ENCODE measurements at places on chromosomes 2 and 18.

DNA sequence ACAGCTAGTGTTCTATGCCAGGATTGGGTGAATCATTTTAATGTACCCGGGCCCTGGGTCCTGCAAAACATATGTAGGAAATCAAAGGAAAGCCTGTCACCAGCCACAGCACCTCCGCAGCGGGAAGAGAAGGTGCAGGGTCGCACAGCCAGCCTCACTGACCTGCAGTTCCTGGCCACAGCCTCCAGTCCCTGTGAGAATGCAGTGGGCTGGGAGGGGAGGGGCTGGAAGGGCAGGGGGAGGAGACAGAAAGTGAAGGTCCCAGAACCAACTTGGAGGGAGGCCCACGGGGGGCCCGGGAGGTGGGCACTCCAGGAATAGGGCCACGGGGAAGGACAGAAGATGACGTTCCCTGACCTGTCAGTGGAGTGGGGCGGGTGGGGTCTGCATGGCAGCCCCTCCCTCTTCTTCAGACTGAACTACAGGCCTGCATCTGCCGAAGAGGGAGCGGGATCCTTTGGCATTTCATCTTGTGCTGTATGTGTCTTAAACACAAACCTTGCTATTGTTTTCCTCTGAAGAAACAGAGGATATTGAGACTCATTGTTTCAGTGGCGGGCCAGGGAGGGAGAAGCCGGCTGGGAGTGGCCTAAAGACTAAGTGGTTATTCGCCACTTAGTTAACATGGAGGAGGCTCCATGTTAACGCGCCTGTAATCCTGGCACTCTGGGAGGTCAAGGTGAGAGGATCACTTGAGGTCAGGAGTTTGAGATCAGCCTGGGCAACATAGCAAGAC lies 7.5 kb downstream of the MAL start:
- H3K27ac ChIP-seq, result no peak overlapping the region
- no peak for DNase-seq
- peaks cover 29% of the 10 kb centered on the region for H3K4me1 ChIP-seq
- H3K36me3 ChIP-seq, result no peaks in the 10 kb centered on the region
- H3K27me3 ChIP-seq, result peaks cover 17% of the 10 kb centered on the region

DNA sequence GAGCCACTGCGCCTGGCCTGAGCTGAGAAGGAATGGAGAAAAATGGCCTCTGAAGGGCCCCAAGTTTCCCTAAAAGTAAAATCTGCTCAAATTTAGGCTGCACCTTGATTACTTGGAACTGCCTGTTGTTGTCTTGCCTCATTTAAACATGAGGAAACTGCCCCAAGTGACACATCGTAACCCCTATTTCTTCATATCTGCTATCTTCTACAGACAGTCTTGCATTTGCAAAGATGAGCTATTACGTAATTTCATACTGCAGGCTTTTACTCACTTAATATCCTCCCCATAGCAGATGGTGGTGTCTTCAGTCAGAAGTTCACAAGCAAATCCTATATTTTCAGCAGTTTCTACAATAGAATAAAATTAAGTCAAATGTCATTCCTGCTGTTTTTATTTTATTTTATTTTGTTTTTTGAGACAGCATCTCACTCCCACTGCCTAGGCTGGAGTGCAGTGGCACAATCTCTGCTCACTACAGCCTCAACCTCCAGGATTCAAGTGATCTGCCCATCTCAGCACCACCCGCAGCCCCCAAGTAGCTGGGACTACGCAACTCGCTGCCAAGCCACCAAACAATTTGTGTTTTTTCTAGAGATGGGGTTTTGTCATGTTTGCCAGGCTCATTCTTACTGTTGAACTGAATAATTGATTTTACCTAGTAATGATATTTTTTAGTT lies 45.3 kb upstream of the NARS1 start:
- no peak overlapping the region for H3K27ac ChIP-seq
- H3K27me3 ChIP-seq, result no peaks in the 10 kb centered on the region
- H3K4me1 ChIP-seq, result no peaks in the 10 kb centered on the region
- DNase-seq, result no peak
- no peak overlapping the region for H3K4me3 ChIP-seq

- H3K27ac ChIP-seq, result no peak overlapping the region
- H3K27me3 ChIP-seq, result peaks cover 2% of the 10 kb centered on the region
- no peaks in the 10 kb centered on the region for H3K36me3 ChIP-seq
These were observed 36.4 kb downstream of the TACR1 start for GRCh38 chr2:75162897-75163296.

DNA sequence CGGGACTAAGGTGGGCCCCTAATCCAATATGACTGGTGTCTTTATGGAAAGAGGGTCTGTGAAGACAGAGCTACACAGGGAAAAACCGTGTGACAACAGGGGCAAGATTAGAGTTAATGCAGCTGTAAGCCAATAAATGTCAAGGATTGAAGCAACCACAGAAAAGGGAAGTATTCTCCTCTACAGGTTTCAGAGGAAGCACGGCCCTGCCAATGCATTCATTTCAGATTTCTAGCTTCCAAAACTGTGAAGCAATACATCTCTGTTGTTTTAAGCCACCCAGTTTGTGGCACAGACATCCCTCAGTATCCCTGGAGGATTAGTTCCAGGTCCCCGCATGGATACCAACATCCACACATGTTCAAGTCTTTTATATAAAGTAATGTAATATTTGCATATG lies 48.8 kb downstream of the SPP2 start:
- no peak for DNase-seq
- no peaks in the 10 kb centered on the region for H3K36me3 ChIP-seq
- no peak overlapping the region for H3K27ac ChIP-seq
- H3K4me3 ChIP-seq, result no peak overlapping the region
- no peaks in the 10 kb centered on the region for H3K27me3 ChIP-seq

DNA sequence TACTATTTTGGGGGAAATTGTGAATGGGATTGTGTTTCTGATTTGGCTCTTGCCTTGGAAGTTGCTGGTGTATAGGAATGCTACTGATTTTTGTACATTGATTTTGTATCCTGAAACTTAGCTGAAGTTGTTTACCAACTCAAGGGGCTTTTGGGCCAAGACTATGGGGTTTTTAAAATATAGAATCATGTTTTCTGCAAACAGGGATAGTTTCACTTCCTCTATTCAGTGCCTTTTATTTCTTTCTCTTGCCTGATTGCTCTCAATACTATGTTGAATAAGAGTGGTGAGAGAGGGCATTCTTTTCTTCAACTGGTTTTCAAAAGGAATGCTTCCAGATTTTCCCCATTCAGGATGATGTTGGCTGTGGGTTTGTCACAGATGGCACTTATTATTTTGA lies 1383.8 kb upstream of the ACVR2A start:
- no peak overlapping the region for H3K4me3 ChIP-seq
- no peaks in the 10 kb centered on the region for H3K4me1 ChIP-seq
- DNase-seq, result no peak
- H3K27me3 ChIP-seq, result no peaks in the 10 kb centered on the region

GRCh38 chr2:6089474-6089873 lies 397.3 kb downstream of the SOX11 start:
- DNase-seq, result no peak
- no peaks in the 10 kb centered on the region for H3K27me3 ChIP-seq
- no peaks in the 10 kb centered on the region for H3K4me1 ChIP-seq
- H3K36me3 ChIP-seq, result no peaks in the 10 kb centered on the region
- no peak overlapping the region for H3K27ac ChIP-seq

GRCh38 chr2:159230145-159230877 lies 56.2 kb downstream of the WDSUB1 start:
- no peaks in the 10 kb centered on the region for H3K27me3 ChIP-seq
- no peak overlapping the region for H3K4me3 ChIP-seq
- H3K27ac ChIP-seq, result no peak overlapping the region

DNA sequence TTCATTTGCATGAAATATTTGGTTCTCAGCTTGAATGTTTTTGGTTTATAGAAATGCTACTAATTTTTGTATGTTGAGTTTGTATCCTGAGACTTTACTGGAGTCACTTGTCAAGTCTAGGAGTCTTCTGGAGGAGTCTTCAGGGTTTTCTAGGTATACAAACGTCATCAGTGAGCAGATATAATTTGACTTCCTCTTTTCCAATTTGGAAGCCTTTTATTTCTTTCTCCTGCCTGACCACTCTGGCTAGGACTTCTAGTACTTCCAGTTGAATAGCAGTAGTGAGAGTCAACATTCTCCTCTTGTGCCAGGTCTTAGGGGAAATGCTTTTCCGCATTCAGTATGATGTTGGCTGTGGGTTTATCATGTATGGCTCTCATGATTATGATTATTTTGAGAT lies 55.4 kb upstream of the THUMPD2 start:
- no peaks in the 10 kb centered on the region for H3K36me3 ChIP-seq
- DNase-seq, result no peak

DNA sequence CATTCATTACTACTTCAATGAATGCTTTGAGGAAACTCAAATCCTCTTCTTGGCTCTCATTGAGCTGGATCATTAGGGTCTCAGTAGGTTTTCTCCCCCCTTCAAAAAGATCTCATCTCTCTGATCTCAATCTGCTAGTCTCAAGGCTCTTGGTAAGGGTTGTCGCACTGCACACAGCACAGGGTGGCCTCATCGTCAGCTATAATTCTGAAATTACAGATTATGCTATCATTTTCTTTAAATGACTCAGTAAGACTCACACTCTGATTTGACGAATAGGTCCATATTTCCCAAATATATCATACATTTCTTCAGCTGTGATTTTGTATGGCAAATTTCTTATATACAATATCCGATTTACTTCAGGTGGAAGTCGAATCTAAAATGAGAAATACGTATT lies 2.3 kb downstream of the SF3B6 start:
- H3K27ac ChIP-seq, result no peak overlapping the region
- H3K4me1 ChIP-seq, result peaks cover 15% of the 10 kb centered on the region
- DNase-seq, result no peak
- peaks cover 13% of the 10 kb centered on the region for H3K36me3 ChIP-seq

- no peaks in the 10 kb centered on the region for H3K36me3 ChIP-seq
- no peaks in the 10 kb centered on the region for H3K4me1 ChIP-seq
- H3K4me3 ChIP-seq, result no peak overlapping the region
- no peaks in the 10 kb centered on the region for H3K27me3 ChIP-seq
These were observed 40.8 kb upstream of the GRB14 start for GRCh38 chr2:164662066-164662465.

DNA sequence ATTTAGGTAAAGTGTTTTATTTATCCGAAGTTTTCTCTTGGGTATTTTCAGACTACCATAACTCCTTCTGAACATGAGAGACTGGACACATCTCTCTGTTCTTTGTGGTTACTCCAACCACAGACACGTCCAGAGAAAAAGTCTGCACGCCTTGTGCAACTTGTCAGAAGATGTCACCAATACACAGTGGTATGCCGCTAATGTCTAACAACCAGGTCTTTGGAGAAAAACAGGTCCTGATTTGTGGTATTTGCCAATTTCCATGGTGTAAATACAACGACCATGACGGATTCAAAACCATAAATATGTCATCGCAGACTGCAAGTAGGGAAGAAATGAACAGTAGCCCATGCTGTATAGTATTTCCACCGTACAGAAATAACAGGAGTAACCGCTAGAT lies 620.6 kb upstream of the ID2 start:
- H3K27ac ChIP-seq, result no peak overlapping the region
- no peak overlapping the region for H3K4me3 ChIP-seq
- H3K4me1 ChIP-seq, result no peaks in the 10 kb centered on the region
- no peaks in the 10 kb centered on the region for H3K36me3 ChIP-seq

DNA sequence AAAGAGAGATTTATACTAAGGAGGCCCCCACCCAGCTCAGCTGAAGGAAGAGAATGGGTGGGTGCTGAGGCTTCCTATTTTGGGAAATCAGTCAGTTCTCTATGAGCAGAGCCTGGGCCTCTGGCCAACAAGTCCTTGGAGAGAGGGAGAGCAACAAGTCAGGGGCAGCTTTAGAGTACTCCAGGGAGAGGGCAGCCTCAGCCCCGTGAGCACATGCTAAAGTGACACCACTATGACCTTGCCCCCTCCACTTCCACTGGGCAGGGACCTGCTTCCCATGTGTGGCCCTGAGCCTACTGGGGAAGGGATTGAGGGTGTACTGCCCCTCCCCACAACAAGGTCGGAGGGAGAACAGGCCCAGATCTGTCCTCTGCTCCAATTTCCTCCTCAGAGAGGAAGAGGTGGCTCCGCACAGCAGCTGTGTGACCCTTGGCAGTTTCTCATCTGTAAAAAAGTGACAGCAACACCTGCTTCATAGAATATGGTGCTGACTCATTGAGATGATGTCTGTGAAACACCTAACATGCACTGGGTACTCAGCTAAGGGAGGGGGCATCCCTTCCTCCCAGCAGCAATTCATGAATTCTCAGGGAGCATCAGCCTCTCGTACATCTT lies 72.9 kb downstream of the CLHC1 start:
- H3K27ac ChIP-seq, result no peak overlapping the region
- peaks cover 37% of the 10 kb centered on the region for H3K4me1 ChIP-seq
- no peaks in the 10 kb centered on the region for H3K36me3 ChIP-seq
- H3K27me3 ChIP-seq, result no peaks in the 10 kb centered on the region
- H3K4me3 ChIP-seq, result no peak overlapping the region
- DNase-seq, result no peak

DNA sequence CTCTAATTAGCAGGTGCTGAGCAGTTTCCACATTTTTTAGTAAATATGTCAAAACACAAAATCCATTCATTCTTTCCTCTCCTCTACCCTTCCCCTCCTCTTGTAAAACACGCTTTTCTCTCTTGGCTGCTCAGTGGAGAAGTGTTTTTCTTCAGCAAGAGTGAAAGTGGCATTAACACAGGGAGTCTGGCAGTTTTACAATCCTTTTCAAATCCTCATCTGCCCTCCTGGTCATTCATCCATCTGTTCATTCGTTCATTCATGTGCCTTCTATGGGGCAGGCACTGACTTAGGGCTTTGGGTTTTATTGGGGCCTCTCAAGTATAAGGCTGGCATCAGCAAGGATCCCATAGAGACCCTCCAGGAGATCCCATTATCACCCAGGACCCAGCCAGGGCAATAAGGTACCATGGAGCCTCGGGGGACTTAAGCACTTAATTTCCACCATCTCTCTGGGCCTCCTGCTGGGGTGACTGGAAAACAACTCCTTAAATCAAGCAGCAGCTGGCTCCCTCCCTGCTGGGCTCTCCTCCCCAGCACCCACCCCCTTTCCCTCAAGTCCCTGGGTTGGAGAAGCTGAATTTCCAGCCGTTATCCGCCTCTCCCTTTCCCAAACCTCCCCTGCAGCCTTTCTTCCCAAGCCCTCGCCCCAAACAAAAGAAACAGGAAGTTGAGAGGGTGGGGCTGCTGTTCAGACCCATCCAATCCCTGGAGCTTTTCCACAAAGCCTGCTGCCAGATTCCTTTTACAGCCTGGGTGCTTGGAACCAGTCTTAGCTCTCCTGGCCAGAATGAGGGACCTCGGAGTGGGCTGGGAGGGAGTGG lies 32.6 kb downstream of the MARCHF4 start:
- H3K36me3 ChIP-seq, result no peaks in the 10 kb centered on the region

DNA sequence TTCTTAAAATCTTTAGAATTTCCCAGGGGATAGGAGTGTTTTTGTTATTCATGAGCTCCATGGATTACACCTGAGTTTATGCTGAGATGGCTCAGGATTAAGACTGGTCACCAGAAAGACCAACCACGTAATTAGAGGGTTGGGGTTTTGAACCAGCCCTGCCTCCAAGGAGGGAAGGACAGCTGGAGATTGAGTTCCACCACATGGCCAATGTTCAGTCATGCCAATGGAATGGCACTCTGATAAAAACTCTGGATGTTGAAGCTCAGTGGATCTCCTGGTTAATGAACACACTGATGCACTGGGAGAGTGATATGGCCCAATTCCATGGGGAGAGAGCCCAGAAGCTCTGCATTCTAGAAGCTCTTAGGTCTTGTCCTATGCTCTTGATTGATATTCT lies 38.7 kb upstream of the PTPN4 start:
- H3K27ac ChIP-seq, result no peak overlapping the region
- DNase-seq, result no peak
- H3K4me1 ChIP-seq, result peaks cover 23% of the 10 kb centered on the region
- no peak overlapping the region for H3K4me3 ChIP-seq
- no peaks in the 10 kb centered on the region for H3K36me3 ChIP-seq
- H3K27me3 ChIP-seq, result no peaks in the 10 kb centered on the region
